WTC11 (cell line): ENCODE measurements at places on chromosomes 1 and 21. TPM values are rescaled to one million over a fixed set of nuclear protein-coding genes. Genes with fewer than 3 reads are reported as not detected.

The MFAP2 gene
- total RNA-seq, result 136 to 144 TPM (median 141 TPM) in 3 replicates

The FAM177B gene
- total RNA-seq, result not detected in 3 replicates

The UBXN10 gene
- 0.52 to 0.76 TPM (median 0.71 TPM) in 3 replicates for total RNA-seq

The C1QC gene
- 0.21 to 0.66 TPM (median 0.28 TPM) in 3 replicates for total RNA-seq

The SEMA4A gene
- total RNA-seq, result 6.9 to 12.4 TPM (median 8.7 TPM) in 3 replicates

The ATP6V0B gene
- 108 to 115 TPM (median 110 TPM) in 3 replicates for total RNA-seq

The TEKT2 gene
- total RNA-seq, result 1.9 to 2.5 TPM (median 2.0 TPM) in 3 replicates

The DEPDC1 gene
- 39.8 to 46.0 TPM (median 44.5 TPM) in 3 replicates for total RNA-seq

GRCh38 chr1:150516050-150516591 is 569 bp downstream of the FALEC start:
- no peak for DNase-seq

DNA sequence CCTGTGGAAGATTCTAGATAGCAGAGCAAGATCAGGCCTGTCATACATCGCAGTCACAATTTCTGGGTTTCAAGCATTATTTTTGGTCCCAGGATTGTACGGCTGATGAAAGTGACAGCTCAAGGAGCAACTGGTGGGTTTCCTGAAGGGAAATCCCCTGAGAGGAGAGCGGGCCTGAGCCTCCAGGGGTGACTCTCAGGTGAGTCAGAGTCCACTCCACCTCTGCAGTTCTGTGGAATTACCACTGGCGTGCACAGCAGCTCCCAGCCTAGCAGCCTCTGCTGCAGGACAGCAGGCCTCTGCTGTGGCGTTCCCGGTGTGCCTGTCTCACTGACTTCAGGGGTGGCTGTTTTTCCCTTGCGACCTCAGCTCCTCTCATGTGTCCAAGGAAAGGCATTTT is 24.4 kb downstream of the SLC66A1 start:
- DNase-seq, result no peak

GRCh38 chr1:207871117-207871649 is 39.7 kb downstream of the CD34 start:
- no peak for DNase-seq

- no peak for DNase-seq
Observed at GRCh38 chr1:27668121-27668807, 3.7 kb downstream of the IFI6 start.

- DNase-seq, result peak; percentile 52
Observed at GRCh38 chr1:64663668-64664067, 81.2 kb upstream of the RAVER2 start.

GRCh38 chr1:235246022-235246948 is 81.7 kb downstream of the ARID4B start:
- no peak for DNase-seq

DNA sequence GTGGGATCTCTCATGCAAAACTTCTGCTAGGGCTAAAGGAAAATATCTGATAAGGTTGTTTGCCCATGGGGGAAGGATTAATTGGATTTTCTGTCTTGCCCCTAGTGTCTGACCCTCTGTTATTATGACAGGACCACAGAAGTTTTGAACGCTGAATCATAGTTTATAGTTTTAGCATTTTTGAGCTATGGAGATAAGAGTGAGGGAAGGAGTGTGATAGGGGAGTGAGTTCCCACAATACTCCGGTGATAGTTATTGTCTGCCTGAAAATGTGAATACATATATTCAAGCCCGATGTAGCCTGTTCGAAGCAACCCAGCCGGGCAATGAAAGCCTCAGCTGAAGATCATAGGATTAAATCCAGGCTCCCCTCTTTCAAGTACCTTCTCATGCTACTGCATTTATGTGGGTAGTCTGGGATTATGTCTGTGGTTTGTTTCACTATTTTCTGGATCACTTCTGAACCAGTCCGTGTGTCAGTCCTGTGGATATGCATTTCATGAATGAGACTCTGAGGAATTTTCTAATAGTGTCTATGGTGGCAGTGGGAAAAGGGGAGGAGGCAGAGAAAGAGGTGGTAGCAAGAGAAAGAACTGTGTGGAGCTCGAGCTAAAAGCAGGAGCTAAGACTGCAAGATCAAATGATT is 258.7 kb downstream of the DISC1 start:
- no peak for DNase-seq

DNA sequence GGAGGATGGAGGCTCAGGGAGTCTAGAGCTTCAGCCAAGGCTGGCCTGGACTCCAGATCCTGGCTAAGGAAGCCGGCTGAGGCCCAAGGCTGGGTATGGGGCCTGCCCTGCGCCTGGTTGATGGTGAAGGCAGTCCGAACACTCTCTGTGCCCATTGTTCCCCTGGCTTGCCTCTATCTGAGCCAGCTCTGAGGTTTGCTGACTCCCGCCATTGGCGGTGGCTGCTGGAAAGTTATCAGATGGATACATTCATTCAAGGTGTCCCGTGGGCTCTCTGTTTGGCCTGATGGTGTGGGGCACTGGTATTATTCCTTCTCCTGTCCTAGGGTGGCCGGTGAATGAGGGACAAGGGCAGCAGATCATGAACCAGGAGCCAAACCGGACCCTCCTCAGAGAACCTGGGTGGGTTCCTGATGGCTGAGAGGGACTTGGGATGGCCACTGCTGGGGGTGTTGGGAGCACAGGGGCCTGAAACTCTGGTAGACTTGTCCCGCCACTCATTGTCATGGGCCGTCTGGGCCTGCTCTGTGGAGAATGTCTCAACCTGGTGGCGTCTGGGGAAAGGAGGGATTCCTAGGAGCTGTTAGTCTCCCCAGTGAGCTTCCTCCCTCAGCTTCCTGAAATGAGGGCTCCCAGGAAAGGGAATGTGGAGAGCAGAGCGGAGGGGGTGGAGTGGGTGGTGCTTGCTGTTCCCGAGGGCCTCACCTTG is 22.2 kb downstream of the SLC26A9 start:
- DNase-seq, result no peak

- DNase-seq, result no peak
Observed at GRCh38 chr1:246632281-246633168, 66.3 kb downstream of the CNST start.

DNA sequence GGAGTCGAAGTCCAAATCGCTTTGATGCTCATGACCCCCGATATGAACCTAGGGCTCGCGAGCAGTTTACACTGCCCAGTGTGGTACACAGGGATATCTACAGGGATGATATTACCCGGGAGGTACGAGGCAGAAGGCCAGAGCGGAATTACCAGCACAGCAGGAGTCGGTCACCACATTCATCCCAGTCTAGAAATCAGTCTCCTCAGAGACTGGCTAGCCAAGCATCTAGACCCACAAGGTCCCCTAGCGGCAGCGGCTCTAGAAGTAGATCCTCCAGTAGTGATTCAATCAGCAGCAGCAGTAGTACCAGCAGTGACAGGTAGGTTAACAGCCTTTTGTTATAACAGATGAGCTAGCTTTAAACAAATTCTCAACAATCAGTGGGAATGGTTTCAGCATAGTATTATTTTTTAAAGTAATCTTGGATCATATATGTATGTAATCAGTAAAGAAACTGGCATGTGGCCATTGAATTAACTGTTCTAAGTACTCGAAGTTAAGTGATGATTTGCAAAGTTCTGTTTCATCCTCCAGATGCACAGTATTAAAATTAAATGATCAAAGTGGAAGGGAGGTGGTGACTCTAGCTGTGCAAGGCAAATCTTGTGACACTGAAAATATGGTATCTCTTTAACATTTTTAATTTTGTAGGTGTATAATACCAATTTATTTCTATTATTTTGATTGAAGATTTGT is 29.0 kb downstream of the SPEN start:
- peak; percentile 69 for DNase-seq

GRCh38 chr1:211735208-211736170 is 60.1 kb upstream of the NEK2 start:
- no peak for DNase-seq

GRCh38 chr1:109984456-109985246 is at the start of gene AHCYL1:
AHCYL1 (plus strand) TSS chr1:109984765; CDS start chr1:109985053, 288 bp downstream.
- peak; percentile 99 for DNase-seq

DNA sequence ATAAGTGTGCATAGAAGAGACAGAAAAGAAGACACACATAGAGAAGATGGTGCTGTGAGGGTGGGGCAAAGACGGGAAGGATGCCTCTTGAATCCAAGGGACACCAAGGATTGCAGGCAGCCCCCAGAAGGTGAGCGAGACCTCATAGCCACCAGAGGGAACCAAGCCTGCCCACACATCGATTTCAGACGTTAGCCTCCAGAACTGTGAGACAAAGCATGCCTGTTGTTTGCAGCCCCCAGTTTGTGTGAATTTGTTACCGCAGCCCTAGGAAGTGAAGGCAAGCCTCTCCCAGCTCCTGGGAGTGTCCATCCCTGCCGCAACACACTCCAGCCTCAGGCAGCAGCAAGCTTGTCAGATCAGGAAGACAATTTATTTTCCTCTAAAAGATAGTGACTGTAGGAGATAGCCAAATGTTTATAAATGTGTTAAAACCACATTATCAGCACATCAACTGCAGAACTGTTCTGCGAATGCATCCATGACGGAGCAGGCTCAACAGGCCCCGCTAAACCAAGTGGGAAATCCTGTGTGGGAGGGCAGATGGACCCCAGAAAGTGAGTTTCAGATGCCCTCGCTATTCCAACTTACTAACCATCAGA is 543.3 kb downstream of the MATN1 start:
- no peak for DNase-seq
